Suprapubic skin (tissue), 4 donors: ENCODE measurements at places on chromosomes 12 and 14.

- DNase-seq: no peak
Observed at GRCh38 chr14:99564256-99564925, 39.6 kb downstream of the CCDC85C start.

DNA sequence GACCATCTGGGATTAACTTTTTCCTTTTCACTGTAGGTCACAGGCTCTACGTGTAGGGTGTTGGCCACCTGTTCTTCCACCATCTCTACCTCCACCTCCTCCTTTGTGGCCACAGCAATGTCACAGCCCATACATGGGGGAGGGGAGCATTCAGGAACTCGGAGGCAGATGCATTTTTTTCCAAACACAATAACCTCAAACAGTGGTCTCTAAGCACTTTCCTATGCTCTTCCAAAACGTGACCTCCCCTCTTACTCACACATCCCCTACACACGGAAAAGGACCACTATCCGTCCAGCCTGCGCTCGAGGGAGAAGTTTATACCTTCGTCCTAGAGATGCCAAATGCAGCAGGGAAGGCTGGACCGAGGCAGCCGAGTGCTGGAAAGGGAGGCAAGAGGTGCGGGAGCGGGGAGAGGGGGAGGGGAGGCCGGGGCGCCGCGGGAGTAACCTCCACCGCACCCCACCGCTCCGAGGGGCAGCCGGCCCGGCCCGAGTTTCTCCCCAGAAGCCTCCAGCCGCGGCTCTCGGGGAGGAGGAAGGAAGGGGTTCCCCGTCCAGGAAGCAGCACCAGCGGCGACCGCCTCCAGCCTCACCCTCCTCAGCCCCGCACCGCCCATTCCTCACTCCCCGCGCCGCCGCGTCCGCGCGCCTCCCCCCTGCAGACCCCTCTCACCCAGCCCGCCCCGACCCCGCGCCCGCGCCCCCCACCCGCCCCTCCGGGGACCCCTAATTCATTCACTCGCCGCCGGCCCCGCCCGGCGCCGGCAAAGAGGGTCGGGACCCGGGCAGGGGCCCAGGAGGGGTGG lies 594 bp downstream of the KRAS start:
- peak; percentile 86 for DNase-seq

DNA sequence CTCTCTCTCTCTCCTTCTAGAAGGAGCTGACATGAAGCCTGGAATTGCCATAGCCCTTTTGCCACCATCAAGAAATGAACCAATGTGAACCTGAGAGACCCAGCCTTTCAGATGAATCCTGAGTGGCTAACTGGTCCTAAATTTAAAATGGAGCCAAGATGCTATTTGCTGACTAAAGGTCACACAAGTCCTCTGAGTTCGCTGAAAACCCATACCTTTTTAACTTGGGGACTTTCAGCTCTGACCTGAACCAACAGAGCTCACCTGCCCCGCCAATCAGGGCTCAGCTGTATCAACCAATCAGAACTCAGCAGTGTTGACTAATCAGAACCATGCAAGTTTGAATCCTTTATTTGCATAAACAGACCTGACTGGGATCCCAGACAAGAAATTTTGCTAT lies 70.3 kb upstream of the MDM1 start:
- no peak for DNase-seq

GRCh38 chr12:110046451-110047187 lies 1.7 kb downstream of the C12orf76 start:
- DNase-seq: no peak

DNA sequence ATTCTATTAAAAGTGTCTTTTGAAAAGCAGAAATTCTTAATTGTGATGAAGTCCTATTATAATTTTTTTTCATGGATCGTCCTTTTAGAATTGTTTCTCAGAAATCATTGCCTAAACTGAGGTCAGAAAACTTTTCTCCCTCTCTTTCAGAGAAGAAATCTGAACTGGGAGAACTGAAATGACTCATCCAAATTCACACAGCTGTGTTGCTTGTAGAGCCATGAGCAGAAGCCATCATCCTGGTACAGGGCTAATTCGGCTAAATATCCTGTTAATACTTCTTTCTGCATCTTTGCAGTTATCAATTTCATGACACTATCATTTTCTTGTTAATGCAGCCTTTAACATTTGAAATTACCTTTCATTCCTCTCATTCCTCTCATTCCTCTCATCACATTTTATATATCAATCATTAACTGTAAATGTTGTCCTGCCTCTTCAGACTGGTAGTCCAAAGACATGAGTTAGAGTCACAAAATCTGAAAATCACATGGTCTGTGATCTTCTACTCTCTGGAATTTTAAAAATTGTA lies 15.5 kb downstream of the SLC15A5 start:
- no peak for DNase-seq

GRCh38 chr12:58673021-58673420 lies 247.3 kb downstream of the LRIG3 start:
- DNase-seq: no peak

DNA sequence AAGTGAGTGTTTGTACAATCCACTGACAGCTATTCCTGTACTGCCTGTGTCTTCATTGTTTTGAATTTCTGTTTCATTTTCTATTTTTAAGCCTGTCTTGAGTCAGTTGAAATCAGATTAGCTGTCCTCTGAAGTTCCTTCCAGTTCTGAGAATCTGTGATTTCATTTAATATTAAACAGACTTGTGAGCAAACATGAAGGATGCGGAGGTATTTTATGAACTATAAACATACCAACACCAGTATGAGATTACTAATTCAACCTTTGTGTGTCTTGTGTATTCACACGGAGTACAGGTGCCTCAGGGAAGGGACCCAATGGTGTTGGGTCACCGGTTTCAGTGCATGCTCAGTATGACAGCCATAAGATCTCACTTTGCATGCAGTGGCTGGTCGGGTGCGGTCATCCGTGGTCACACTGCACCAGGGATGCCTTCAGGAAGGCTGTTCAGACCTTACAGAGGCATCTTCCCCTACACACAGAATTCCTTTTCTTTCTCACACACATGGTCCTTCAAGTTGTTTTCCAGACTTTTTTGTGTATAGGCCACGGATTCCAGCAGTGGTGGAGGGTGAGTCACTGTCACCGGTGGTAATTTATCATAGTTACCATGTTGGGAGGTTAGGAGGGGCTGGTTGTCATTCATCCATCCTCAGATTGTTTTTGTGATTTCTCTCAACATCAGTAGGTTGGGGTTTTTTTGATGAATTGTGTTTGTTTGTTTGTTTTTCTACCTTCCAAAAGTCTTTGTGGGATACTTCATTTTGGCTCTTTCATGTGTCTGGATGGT lies 103.0 kb upstream of the SFSWAP start:
- DNase-seq: no peak

DNA sequence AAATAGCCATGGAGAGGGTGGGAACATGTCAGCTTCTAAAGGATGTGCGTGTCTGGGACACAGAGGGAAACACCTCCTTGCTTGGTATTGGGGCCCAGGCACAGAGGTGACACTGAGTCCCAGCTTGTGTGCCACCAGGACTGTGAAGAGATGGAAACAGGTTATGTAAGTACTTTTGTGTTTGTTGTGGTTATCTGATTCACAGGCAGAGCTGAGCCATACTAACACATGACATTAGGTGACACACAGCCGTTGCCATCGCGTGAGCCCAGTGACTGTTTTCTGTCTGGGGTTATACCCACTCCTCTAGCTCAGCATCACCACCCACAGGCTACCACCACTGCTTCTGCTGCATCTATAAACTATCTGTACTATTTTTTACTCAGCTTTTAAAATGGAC lies 12.1 kb upstream of the FLVCR2 start:
- no peak for DNase-seq

DNA sequence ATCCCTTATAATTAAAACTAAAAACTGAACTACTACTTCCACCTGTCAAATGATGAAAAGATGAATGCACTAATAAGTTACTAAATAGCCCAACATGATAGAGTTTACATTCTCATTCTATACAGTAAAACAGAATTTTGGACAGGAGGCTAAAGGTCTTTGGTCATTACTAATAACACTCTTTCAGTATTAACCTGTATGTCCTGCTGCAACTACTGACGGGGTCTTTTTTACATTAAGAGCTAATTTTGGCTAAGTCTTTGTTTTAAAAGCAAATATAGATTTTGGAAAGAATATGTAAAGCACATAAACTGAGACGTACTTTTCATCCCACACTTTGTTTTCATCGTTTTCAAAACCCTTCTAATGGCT lies 175.4 kb upstream of the CDKN3 start:
- no peak for DNase-seq

- DNase-seq: no peak
Observed at GRCh38 chr14:105485739-105486162, 935 bp upstream of the CRIP1 start.

GRCh38 chr12:10293570-10294227 lies 14.0 kb upstream of the KLRD1 start:
- DNase-seq: no peak

GRCh38 chr14:56338674-56339073 lies 220.5 kb downstream of the PELI2 start:
- no peak for DNase-seq
